ENCODE measurements at places on chromosomes 4 and X.

- DNase-seq, result no peak
These were observed 35.1 kb downstream of the FHL1 start for GRCh38 chrX:136182414-136182813.

GRCh38 chr4:38044060-38044459 lies 83.9 kb downstream of the PTTG2 start:
- DNase-seq, result no peak

- no peak for DNase-seq
These were observed 8.1 kb upstream of the COMMD8 start for GRCh38 chr4:47471591-47471990.

- no peak for DNase-seq
These were observed 50.5 kb downstream of the CT47B1 start for GRCh38 chrX:120825146-120825545.

DNA sequence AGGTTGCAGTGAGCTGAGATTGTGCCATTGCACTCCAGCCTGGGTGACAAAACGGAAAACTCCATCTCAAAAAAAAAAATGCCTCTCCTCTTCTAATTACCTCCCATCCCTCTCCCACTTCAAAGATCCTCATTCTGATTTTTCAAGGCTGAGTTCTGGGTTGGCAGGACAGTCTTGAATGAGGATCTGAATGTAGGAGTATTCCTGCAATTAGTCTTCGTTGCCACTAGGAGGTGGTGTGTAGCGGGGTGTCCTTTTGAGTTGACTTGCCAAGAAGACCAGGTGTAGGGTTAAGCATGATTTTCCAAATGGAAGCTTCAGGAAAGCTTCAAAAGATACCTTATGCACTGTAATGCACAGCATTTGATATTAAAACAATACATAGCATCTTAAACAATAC lies 169.9 kb downstream of the ASMT start:
- DNase-seq, result no peak

GRCh38 chr4:48162162-48162561 lies 28.1 kb upstream of the TXK start:
- DNase-seq, result no peak

DNA sequence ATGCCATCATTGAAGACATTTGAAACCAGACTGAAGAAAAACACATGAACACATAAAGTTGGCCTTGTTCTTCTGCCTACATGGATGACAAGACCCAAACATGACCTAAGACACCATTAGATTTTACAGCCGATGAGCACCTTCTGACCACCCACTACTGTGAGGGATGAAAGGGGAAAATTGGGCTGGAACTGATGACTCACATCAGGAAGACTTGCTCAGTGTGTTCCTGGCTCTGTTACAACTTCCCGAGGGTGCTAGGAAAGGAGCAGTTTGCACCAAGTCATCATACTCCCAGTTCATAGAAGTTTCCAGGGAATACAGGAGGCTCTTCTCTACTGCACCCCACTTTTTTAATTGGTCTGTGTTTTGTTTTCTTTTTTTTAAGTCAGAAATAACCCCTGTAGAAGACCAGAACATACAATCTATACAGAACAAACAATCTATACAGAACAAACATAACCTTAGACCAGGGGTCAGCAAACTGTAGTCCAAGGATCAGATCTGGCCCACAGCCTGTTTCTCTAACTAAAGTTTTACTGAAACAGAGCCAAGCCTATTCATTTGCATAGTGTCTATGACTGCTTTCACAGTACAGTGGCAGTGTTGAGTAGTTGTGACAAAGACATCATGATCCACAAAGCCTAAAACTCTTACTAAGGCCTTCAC lies 25.3 kb downstream of the BTC start:
- DNase-seq, result no peak

GRCh38 chr4:106650701-106651100 lies 282.1 kb upstream of the GIMD1 start:
- DNase-seq, result no peak

- DNase-seq, result no peak
These were observed 36.9 kb downstream of the ENPEP start for GRCh38 chr4:110512901-110513300.

Measured in left lung (tissue), 14 donors.